ENCODE measurements at places on chromosomes 16 and 17.

DNA sequence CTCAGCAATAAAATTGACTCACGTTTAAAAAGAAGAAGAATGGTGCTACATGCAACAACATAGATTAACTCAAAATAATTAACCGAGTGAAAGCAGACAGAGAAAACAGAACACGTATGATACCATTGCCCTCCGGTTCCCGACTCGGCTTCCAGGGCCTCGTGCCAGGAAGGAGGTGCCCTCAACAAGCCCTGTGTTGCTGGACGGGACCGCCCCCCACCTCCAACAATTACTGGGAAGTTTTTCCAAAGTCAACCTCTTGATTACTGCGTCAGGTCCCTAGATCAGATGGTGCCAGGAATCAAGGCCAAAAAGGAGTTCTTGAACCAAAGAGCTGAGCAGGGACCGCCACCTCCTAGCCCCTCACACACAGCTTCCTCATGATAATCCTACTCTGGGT is 20.4 kb downstream of the DNAH17 start:
- no peak for DNase-seq

GRCh38 chr17:65193716-65194293 is 56.6 kb downstream of the RGS9 start:
- no peak for DNase-seq

- no peak for DNase-seq
Observed at GRCh38 chr16:2535625-2536013, 2.2 kb upstream of the PDPK1 start.

DNA sequence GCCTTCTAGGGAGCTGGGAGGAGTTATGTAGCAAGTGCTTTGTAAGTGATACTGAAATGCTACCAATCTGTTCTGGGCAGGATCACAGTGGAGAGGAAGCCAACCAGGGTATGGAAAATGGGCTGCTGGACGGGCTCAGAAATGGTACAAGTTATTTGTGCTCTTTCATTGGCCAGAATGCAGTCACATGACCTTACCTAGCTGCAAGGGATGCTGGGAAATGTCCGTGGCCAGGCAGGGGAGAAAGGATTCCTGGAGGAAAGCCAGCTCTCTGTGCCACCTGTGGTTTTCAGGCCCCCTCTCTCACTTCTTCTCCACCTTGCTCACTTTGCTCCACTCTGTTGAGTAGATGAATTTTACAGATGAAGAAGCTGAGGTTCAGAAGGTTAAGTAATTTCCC is 4.8 kb downstream of the EEF2K start:
- DNase-seq: no peak

All from SW480 (cell line).